ENCODE measurements at places on chromosomes 5 and 9. TPM values are rescaled to one million over a fixed set of nuclear protein-coding genes. Genes with fewer than 3 reads are reported as not detected.

DRD1 gene
- total RNA-seq, result not detected

DNA sequence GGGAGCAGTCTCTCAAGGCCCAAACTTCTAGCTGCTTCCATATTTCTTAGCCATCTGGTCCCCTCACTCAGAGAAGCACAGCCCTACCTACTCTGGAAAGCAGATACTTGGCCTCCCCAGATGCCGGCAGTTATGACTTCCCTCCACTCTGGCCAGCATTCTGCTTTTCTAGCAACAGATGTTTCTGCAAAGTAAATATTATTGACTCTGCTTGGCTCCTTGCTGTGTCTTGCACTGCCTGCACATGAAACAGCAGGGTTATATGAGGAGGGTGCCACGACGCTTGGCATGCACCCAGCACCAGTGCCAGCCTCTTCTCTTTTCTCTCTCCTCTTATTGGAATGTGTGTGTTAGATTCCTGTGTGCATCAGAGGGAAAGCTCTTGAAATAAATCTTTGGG is 99.7 kb downstream of the ARHGAP26 start:
- H3K27me3 ChIP-seq, result no peaks in the 10 kb centered on the region
- no peak for DNase-seq
- no peak overlapping the region for H3K4me3 ChIP-seq
- peaks cover 54% of the 10 kb centered on the region for H3K4me1 ChIP-seq

GRCh38 chr9:77014597-77015263 is 4.7 kb upstream of the FOXB2 start:
- no peaks in the 10 kb centered on the region for H3K36me3 ChIP-seq
- H3K27me3 ChIP-seq, result peaks cover 94% of the 10 kb centered on the region
- H3K4me1 ChIP-seq, result no peaks in the 10 kb centered on the region
- H3K27ac ChIP-seq, result no peak overlapping the region
- H3K4me3 ChIP-seq, result no peak overlapping the region
- DNase-seq, result no peak

DNA sequence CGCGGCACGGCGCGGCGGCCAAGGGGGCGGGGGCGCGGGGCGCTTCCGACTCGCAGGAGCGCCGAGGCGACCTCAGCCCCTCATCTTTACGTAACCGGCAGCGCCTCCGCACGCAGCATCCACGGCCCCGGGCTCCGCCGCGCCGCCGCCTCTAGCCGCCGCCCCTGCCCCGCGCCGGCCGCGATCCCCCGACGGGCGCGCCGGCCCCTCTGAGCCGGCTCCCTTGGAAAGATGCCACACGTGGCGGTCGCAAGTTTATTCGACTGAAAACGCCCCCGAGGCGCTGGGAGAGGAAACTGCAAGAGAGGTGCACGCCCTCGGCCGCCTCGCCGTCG is 1.0 kb downstream of the KLF9 start:
- H3K27me3 ChIP-seq, result peaks cover 47% of the 10 kb centered on the region
- DNase-seq, result no peak
- H3K36me3 ChIP-seq, result no peaks in the 10 kb centered on the region
- H3K4me3 ChIP-seq, result peak overlapping the region; percentile 63
- H3K4me1 ChIP-seq, result peaks cover 11% of the 10 kb centered on the region
- H3K27ac ChIP-seq, result no peak overlapping the region

- DNase-seq, result peak; percentile 16
- no peaks in the 10 kb centered on the region for H3K4me1 ChIP-seq
- no peak overlapping the region for H3K4me3 ChIP-seq
- no peak overlapping the region for H3K27ac ChIP-seq
- H3K36me3 ChIP-seq, result no peaks in the 10 kb centered on the region
These were observed 101.7 kb downstream of the FBXL17 start for GRCh38 chr5:108280248-108280647.

GRCh38 chr9:131715906-131716305 is 24.0 kb downstream of the RAPGEF1 start:
- DNase-seq, result no peak
- H3K4me1 ChIP-seq, result peaks cover 14% of the 10 kb centered on the region
- H3K36me3 ChIP-seq, result no peaks in the 10 kb centered on the region
- no peak overlapping the region for H3K27ac ChIP-seq
